T-helper 9 cell (primary cell): ENCODE measurements at places on chromosomes 2 and 18.

- no peak for DNase-seq
Measured at GRCh38 chr18:58670404-58671110, 708 bp upstream of the MALT1 start.

- no peak for DNase-seq
Measured at GRCh38 chr2:8132879-8133278, 549.0 kb upstream of the ID2 start.

DNA sequence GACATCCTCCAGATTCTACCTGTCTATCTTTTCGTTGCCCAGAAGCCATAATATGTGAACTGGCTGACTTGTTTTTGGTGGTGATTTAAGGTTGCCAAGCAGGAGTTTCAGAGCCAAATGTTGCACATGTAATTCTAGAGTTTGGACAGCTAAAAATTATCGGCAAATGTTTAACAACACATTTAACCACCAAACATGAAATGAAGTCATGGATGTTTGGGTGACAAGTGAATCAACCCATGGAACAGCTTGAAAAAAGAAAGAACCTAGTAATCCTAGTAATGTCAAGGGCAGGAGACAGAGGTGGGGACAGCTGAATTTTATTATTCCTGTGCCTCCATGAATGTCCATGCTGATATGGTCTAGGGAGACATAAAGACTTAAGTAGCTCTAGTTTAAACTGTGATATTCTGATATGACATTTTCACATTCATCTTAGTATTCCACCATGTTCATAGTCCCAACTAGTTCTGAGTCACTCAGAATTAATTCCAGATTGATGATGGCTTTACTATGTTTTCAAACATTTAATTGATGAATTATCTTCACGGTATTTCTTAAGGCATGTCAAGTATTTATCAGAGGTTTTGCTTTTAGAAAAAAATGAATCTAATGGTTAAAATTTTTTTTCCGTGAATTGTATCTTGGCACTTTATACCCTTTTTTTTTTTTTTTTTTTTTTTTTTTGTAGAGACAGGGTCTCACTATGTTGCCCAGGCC, 101.7 kb downstream of the SOCS6 start:
- no peak for DNase-seq

GRCh38 chr2:233482616-233483015, 84.0 kb downstream of the USP40 start:
- DNase-seq: no peak

GRCh38 chr18:32771871-32772580, 797 bp downstream of the KLHL14 start:
- DNase-seq: no peak

- no peak for DNase-seq
Measured at GRCh38 chr18:28204154-28204553, 27.2 kb upstream of the CDH2 start.

DNA sequence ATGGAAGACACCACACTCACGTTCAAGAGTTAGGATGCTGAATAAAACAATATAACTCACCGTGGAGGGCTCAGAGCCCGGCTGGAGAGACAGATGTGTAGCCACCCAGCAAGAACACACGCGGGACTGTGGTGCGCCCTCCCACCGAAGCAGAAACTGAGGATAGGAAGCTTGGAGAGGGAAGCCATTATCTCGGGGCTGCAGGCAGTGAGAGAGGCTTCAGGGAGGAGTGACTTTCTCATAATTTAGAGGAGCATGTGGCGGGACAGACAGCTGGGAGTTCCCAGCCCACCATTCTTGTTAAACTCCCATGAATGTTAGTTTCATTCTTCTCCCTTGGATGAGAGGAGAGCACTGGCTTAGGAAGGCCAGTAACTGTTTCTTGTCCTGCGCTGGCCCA, 96.4 kb downstream of the MAPRE2 start:
- no peak for DNase-seq

DNA sequence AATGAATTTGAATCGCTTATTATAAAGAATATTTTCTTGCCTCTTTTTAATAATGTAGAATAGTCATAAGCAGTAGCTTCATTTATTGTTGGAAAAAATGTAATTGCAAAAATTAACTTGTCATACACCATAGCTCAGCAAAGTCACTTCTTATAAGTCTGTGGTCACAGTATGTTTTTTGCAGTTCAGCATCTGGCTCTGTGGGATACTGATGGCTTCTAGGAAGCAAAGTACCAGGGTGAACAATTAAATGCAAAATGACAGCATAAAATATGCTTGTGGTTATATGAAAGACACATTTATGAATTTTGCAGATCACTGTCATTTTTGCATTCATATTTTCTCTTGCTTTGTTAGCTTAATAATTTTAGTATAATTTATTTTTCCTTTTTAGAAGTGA, 116.5 kb downstream of the ZNF407 start:
- DNase-seq: no peak

- DNase-seq: no peak
Measured at GRCh38 chr2:21822505-21822904, 698.7 kb downstream of the TDRD15 start.

- DNase-seq: no peak
Measured at GRCh38 chr18:9852266-9853081, 33.3 kb upstream of the TXNDC2 start.

DNA sequence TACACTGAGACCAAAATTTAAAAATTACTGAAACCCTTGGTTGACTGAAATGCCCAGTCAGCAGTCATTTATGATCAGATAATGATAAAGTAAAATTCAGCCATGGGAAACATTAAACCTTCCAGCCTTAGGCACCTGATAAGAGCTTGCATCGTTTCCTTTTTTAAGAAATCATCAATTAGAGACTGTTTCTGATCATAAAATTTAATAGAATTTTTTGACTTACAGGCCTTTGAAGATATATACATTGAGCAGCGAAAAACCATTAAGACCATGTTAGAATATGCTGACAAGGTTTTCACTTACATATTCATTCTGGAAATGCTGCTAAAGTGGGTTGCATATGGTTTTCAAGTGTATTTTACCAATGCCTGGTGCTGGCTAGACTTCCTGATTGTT, 99.6 kb upstream of the CSRNP3 start:
- no peak for DNase-seq

DNA sequence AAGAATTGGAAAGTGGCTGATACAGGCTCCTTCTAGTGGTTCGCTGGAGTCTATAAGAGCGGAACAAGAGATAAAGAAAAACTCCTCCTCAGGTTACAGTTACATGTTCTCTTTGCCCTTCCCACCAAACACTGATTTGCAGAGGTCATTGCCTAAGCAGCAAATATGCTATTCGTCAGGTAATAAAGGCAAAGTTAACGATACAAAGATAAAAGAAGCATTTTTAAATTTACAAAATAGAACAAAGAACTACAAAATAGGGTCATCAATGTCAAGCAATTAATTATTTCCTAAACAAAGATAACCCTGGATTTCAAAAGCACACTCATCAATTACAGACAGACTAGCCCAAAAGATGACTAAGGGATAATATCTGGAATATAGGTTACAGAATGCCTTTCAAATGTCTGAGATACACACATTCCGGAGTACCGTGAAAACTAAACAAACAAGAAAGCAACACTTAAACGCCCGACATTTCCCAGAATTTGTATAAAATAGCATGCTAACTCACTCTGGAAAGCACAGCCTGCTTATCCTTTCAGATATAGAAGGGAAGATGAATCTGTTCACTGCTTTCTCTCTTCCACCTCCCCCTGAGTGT, 186.4 kb downstream of the MREG start:
- DNase-seq: no peak

DNA sequence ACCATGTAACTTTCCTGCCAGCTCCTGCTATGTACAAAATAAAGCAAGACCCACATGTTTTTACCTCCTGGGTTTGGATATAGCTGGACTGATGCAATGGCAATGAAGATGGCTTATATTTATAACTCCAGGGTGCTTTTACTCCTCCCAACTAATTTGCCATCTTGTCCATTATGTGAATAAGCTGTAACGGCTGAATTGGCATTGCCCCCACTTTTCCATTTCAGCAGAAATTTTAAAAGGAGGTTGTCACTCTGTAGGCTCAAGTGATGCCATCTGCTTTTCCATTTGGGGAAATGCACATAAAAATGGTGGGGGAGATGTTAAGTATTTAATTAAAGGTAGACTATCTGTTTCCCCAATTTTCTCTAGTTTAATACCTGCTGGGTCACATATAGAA, 345.5 kb downstream of the ERBB4 start:
- no peak for DNase-seq

GRCh38 chr18:61148322-61148721, 184.9 kb upstream of the CDH20 start:
- no peak for DNase-seq

- DNase-seq: no peak
Measured at GRCh38 chr2:39145906-39146421, 25.1 kb upstream of the SOS1 start.

DNA sequence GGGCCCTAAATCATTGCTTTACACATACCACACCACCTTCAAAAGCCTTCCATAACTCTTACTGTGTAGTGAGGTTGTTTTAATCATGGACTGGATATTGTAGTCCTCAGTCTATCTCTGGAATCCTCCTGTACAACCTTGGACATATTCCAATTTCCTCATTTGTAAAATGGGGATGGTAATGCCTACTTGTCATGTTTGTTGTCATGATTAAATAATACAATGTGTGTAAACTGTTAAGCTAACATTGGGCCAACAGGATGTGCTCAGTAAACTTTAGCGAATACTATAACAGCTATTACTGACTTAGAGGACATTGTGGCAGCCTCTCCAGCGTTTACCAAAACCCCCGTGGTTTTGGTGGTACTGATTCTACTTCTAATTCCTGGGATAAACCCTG, 74.7 kb upstream of the PTPRM start:
- DNase-seq: no peak

- no peak for DNase-seq
Measured at GRCh38 chr2:33791625-33792024, 192.5 kb upstream of the FAM98A start.

DNA sequence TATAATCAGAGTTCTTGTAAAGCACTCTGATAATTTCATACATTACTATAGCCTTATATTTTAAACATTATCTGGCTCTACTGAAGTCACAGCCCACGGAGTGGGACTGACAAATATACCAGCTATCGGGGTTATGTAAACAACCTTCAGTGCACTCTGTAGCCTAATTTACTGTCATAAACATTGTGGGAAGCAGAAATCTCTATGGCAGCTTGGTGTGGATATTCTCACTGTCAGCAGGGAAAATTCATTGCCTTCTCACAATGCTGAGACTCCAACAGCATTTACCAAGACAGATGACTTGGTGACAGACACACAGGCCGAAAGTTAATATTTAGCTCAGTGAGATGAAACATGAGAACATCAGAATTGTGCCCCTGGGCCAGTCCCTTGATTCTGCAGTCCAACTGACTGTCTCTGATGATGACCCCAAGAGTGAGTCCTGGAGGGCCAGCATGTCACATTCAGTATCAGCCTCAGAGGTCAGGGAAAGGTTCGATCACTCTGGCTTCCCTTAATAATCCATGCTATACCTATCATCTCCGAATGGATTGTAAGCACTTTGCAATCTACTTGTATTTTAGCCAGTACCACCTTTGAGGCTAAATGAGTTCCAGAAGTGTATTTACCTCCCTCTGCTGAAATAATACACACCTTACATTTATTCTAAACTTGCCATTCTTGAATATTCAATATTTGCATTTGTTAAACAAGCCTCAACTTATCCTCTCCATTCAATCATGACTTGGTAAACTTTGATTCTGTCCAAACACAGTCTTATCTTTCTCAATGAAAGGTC, 146.2 kb upstream of the OSR1 start:
- DNase-seq: no peak

DNA sequence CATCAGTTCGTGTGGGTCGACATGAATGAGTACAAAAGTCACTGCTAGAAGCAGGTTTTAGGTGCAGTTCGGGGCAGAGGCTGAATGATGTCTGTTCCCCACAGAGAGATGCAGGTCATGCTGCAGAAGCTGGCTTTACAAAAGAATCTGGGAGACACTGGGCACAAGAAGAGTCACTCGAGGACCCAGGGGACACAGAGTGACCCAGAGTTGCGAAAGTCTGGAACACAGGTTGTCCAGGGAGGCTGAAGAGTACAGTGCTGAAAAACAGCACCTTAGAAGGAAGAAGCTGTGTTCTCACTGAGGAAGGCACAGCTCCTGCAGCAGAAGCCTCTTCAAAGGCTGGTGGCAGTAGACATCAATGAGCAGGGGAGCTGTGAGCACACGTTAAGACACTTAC, 14.8 kb downstream of the CACNB4 start:
- no peak for DNase-seq

DNA sequence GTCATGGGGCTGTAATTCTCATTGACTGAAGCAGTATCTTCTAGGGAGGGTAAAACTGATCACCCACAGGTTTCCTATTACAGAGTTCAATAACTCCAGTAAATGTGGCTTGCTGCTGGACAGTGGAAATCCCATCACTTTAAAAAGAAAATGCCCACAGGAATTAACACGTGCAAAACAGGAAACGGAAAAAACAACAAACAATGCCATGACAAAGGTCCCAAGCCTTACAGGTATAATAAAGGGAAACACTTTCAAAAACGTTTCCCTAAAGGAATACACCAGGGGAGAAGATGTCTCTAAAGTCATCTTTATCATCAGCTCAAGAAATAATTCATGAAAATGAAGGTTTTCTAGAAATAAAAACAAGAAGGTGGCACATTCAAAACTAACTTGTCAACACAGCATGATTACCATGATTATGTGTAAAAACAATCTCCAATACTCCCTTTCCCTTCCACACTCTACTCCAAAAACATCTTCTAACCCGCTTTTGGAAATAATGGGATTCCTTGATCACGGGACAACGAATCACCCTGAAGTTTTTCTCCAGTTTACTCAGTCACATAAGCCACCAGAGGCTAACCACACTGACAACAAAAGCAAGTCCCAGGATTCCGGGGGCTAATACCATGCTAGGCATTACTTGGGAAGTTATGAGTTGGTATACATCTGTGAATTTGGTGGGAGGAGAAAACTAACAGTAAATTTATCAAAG, 167.9 kb downstream of the TCF4 start:
- no peak for DNase-seq

DNA sequence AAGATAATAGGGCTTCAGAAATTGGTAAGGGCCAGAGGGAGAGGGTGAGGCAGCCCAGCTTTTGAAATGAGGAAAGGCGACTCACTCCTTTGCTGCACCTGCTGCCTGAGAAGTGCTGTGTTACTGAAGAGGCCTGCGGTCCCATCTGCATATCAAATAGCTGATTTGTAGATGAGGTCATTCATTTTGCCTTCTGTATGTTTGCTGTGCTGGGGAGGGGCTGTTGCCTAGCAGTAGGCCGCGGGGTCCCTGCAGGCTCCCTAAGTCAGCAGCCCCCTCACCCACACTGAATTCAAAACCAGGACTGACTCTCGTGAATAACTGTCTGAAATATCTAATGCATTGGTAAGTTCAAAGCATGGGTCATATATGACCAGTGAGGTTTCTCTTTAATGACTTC, 377.2 kb downstream of the SOX11 start:
- no peak for DNase-seq

GRCh38 chr2:14861181-14861580, 228.7 kb downstream of the LRATD1 start:
- no peak for DNase-seq
